ENCODE measurements at places on chromosomes 1 and 21.

DNA sequence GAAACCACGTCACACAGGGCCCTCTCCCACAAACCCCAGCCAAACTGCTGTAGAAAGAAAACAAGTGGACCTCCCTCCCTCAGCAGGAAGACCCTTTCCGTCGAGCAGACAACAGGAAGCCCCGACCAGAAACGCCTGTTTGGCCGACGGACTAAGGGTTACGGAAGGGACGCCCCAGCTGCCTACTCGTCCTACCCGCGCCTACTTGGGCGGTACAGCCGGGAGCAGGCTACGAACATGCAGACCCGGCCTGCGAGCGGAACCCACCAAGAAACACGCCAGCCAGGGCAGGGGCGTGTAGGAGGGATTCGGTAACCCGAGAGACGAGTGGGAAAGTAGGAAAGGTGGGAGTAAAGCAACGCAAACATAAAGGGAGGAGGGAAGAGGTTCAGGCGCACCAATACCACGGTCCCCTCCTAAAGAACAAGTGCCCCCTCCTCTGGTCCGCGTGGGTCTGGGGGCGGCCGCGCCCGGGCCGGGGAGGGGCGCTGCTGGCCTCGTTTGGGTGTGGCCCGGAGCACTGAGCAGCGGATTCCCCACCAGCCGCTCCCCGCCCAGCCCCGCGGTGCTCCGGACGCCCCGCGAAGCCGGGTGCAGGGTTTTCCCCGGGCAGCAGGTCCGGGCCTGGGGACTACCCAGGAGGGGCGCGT is 450 bp downstream of the S100A10 start:
- no peak for DNase-seq

DNA sequence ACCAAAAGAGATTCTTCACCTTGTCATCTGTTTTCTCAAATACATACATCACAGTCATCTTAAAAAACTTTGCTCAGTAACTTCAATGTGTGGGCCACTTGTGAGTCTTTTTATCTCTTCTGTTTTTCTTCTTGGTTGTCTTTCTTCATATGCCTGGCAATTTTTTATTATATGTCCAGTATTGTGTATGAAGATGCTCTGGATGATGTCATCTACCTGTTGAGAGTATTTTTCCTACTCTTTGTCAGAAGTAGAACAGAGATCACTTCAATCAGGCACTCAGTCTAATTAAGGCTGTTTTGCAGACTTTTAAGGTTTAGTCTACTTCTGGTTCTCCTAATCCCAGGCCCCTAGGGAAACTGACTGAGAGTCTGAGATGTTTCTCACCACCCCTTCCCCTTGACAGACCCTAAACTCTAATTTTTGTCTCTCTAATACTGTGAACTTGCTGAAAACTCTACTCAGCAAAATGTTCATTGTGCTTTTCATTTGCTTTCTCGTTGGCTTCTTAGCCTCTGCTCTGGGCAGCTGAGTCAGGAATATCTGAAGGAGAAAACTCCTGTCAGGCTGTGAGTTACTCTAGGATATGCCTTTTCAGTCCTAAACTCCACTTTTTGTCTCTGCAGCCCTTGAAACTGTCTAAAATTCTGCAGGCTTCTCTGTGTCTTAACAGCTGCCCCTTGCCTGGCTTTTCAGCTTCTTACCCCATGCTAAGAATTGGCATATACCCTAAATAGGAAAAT is 33.0 kb upstream of the DNAJC6 start:
- no peak for DNase-seq

DNA sequence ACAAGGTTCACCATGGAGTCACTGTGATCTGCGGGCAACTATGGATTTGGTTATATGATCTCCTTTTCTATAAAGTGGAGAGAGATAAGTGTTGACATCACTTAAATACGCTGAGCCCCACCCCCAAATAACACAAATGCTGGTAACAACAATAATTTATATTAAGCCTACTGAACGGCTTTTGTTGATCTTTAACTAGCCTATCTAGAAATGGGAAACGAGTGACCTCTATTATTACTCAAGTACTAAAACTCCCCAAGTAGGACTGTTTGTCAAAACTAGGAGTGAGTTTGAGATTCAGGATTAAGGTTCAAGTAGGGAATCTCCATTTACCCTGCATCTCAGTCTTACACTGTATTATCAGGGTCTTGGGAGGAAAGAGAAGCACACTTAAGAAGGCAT is 52.2 kb downstream of the MAP3K7CL start:
- no peak for DNase-seq

DNA sequence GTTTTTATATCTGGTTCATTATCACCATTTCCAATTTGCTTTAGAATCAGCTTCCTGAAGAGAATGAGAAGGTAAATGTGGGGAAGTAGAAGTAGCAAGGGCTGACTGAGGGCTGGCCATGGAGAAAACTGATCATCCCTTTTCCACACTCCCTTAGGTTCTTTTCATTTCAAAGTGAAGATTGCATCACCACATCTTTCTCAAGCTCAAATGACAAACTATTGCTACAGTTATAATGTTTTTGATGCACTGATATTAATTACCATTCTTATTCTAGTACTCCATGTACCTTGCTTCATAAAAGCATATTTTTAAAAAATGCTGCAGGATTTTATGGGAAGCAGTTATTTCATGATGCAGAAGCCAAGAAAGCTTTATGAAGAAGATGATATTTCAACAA is 7.9 kb upstream of the AK5 start:
- DNase-seq, result no peak

GRCh38 chr1:87939444-87939843 is 610.8 kb downstream of the LMO4 start:
- no peak for DNase-seq

DNA sequence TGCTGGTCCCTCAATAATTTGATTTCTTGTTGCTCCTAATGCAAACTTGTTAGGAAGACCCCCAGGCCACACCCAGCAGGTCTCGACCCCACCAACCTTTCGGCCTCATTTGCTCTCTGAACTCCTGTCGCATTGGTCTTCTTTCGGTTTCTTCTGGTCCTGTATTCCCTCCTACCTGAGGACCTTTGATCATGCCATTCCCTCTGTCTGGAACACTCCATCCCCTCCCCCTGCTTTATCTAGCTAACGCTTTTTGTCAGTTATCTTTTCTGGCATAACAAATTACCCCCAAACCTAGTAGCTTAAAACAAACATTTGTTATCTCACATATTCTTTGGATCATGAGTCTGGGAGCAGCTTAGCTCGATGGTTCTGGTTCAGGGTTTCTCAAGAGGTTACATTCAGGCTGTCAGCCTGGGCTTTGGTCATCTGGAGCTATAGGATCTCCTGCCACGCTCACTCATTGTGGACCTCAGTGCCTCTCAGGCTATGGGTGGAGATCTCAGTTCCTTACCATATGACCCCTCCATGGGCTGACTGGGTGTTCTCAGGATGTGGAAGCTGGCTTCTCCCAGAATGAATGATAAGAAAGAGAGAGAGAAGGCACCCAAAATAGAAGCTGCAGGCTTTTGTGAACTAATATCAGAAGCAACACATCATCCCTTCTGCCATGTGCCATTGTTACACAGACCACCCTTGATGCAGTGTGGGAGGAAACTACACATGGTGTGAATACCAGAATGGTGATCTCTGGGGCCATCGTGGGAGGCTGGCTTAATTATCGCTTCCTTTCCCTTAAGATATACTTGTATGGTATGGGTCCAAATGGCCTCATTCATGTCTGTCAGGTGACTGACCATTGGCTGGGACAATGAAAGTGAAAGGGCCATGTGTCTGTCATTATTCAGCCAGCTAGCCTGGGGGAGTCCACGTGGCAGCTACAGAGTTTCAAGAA is 29.1 kb upstream of the BCAR3 start:
- no peak for DNase-seq

- DNase-seq, result no peak
Measured at GRCh38 chr1:78658901-78659300, 9.3 kb downstream of the IFI44 start.

- DNase-seq, result no peak
Measured at GRCh38 chr21:38267991-38268863, 11.4 kb downstream of the KCNJ15 start.

GRCh38 chr1:19734472-19734999 is 65.2 kb downstream of the TMCO4 start:
- DNase-seq, result no peak

GRCh38 chr1:245901565-245901964 is 605.5 kb downstream of the SMYD3 start:
- DNase-seq, result no peak

DNA sequence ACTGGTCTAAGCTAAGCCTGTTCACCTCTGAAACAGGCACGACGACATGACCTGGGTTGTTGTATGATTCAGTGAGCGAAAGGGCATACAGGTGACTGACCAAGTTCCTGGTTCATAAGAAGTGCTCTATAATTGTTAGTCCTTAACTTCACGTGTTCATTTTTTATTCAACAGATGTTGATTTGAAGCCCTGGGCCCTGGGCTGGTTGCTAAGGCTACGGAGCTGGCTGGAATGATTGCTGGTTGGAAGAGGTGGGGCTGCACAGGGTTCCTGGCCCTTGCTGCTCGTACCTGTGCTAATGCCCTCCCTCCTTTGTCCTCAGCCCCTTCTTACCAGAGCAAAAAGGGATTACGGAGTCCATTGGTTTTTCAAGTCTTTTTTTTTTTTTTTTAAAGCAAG is 111.3 kb upstream of the CSF3R start:
- no peak for DNase-seq

DNA sequence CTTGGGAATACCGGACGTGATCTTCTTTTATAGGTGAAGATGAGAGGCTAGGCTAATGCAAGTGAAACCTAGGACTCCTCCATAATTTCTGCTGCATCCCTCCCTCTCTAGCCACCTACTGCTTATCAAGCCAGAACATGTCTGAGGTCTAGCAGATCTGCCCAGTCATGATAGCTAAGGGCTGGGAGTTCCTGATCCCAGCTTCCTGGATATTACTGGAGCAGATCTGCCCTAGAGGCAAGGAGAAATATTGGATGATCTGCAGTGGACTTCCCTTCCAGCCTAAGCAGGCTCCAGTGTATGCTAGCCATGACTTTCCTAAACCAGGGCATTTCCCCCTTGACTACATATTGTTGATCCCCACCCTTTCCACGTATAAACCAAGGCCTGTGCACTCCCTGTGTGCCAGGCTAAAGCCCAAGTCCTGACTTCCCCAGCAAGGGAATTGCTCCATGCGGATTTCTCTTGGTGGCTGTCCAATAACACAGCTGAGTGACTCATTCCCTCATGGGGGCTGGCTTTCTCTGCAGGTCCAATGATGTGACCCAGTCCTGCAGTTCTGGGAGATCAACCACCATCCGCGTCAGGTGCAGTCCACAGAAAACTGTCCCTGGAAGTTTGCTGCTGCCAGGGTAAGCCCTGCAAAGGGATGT is 15.5 kb upstream of the SARS1 start:
- DNase-seq, result no peak

GRCh38 chr1:51989582-51990477 is 670 bp downstream of the RAB3B start:
- DNase-seq, result no peak

Measured in Jurkat, Clone E6-1 (cell line).